Activated CD8-positive, alpha-beta memory T cell treated with anti-CD3 and anti-CD28 coated beads for 1 hour (primary cell): ENCODE measurements at places on chromosomes 12 and 14.

GRCh38 chr12:1582709-1583050 lies 11.7 kb downstream of the FBXL14 start:
- no peak for DNase-seq

GRCh38 chr12:93365616-93366405 lies 11.9 kb upstream of the NUDT4 start:
- no peak for DNase-seq

GRCh38 chr12:104609445-104609844 lies 152.7 kb downstream of the CHST11 start:
- no peak for DNase-seq

DNA sequence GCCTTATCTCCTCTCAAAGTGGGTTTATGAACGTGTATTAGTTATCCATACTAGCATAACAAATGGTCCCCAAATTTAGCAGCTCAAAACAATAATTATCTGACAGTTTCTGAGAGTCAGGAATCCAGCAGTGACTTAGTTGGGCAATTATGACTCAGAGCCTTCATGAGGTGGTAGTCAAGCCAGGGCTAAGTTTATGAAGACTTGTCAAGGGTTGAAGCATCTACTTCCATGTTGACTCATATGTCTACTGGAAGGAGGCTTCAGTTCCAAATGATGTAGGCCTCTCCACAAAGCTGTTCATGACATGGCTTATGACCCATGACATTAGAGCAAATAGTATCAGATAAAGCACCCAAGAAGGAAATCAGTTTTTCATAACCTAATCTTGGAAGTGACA lies 73.2 kb downstream of the IPO8 start:
- DNase-seq = no peak
